ENCODE measurements at places on chromosomes 11 and 22. TPM values are rescaled to one million over a fixed set of nuclear protein-coding genes. Genes with fewer than 3 reads are reported as not detected.

DNA sequence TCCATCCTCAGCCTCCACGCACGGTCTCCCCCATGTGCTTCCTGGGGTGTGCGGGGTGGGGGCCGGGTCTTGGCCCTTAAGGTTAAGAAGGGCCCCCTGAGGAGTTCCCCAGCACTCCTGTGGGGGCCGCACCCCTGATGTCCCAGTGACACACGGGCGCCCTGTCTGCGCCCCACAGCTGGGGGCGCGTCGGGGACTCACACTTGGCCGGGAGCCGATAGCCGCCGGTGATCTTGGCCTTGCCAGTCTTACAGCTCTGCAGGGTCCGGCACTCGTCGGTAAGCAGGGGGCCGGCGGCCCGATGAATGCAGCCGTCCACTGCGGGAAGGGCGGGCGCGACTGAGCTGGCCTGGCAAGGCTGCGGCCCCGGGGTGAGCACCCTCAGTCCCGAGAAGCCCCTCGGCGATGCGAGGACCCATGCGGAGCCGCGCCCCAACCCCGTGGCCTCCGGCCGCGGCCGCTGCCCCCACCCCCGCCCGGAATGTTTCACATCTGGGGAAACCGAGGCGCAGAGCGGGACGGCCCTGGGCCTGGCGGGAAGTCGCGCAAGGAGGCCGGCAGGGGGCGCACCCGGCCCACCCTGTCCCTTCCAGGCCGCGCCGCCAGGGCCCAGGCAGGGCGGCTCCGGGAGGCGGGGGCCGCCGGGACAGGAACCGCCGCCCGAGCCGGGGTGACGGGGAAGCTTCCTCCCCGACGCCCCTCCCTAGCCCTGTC is 13.9 kb downstream of the OTUB1 start:
- peak; percentile 99 for DNase-seq

DNA sequence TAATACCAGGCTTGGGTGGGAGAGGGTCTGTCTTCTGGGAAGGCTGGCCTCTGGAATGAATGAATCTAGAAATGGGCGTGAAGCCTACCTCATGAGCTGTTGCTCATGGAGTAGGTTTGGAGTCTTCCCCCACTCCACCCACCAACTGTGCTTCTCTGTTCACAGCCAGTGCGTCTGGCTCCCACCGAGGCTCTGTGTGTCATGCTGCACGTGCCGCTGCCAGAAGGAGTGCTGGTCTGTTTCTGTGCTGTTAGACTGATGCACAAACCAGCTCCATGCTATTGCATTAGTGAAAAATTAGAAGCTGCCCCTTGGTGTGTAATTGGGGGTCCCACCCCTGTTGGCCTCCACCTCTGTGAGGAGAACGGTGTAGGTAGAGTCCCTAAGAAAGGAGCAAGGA is 132.3 kb upstream of the PARVA start:
- DNase-seq = no peak

DNA sequence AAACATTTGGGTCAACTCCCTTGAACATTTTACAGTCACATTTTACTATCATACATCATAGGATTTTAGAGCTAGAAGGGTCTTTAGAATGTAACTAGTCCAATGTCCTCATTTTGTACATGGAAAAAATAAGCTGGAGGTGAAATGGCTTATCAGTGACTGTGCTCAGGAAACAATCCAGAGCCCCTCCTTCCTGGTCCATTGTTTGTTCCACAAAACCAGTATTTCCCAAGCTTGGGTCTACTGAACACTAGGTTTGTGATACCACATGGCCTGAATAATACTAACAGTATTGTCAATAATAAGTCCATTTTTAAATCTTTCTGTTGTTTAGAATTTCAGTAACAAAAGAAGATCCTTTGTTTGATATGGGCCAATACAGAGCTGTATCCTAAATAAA is 27.1 kb downstream of the PDGFD start:
- DNase-seq = no peak

The PDE3B gene
- 6.6 TPM for total RNA-seq

- DNase-seq = no peak
Measured at GRCh38 chr11:40338739-40339138, 1120.7 kb downstream of the LRRC4C start.

The FANCF gene
- 34.7 TPM for total RNA-seq
